ENCODE measurements at places on chromosomes 5 and 9. TPM values are rescaled to one million over a fixed set of nuclear protein-coding genes. Genes with fewer than 3 reads are reported as not detected.

DNA sequence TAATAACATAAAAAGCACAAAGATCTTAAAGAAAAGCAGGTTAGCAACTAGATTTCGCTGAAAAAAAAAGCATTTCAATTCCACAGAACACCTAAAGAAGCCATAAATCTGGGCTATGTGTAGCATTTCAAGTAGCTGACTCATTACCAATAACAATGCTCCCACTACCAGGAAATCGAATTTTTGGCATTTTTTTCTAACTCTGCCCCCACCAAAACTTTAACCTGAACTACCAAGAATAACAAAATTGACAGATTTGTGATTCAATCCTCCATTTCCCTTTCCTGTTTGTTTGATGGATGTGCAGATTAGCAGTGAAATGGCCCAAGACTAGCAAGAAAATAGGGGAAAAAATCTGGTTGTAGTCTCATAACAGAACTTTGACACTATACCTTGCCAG is 180.2 kb downstream of the RASEF start:
- no peak for DNase-seq

- no peak for DNase-seq
Observed at GRCh38 chr9:88319936-88320747, 68.1 kb upstream of the SPIN1 start.

The FAM169A gene
- total RNA-seq: 2.1 TPM

GRCh38 chr5:100889896-100890295 is 13.2 kb downstream of the ST8SIA4 start:
- DNase-seq: no peak

The SEMA4D gene
- total RNA-seq: 29.1 TPM

The TDRD7 gene
- total RNA-seq: 30.6 TPM

GRCh38 chr9:127786773-127787104 is 905 bp downstream of the CDK9 start:
- no peak for DNase-seq

The CNTRL gene
- total RNA-seq: 6.0 TPM

DNA sequence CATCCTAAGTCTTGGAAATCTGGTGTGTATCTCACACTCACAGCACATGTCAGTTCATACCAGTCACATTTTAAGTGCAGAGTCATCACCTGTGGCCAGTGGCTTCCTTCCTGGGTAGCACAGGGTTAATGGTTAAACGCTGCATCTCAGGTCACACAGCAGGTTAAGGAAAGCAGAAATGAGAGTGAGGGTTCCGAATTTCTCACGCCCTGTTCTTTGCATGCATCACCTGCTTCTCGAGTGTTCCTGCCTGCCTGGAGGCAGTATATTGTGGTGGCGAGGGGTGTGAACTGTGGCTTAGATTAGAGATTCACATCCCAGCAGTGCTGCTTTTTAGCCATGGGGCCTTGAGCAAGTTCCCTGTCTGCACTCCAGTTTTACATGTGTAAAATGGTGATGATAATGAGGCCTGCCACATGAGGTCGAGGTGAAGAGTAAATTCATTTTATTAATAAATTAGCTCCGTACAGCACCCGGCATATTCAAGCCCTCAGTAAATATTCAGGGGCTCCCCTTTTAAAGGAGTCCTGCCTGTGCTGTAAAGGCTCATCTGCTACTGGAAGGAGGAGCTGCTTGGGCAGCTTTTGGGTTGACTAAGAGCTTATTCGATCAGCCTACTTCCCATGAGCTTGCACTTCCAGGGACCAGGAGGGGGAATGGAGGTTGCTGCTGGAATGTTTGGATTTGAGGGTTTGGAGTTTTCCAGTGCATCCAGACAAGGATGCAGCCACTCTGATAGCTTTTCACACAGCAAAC is 61.1 kb upstream of the SAP30L start:
- DNase-seq: peak; percentile 35

The F2R gene
- total RNA-seq: 8.1 TPM

- DNase-seq: peak; percentile 20
Observed at GRCh38 chr5:67773411-67774266, 441.9 kb upstream of the PIK3R1 start.

GRCh38 chr5:92144824-92145223 is 761.7 kb upstream of the ARRDC3 start:
- DNase-seq: no peak

DNA sequence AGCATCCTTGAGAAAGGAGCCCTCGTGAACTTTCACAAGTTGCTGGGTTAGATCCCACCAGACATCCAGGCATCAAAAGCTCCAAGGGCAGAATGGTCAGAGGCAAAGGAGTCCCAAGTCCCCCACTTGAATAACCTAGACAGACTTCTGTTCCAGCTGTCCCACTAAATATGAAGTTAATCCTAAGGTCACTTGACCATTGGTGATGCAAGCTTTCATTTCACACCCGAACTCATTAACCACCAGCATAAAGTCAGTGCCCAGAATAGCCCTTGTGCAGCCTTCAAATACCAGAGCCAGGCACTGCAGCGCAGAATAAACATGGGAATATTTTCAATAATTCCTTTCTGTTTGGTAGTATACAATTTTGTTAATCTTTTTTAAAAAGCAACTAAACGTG is 28.9 kb downstream of the OXCT1 start:
- no peak for DNase-seq

Data from transverse colon (tissue), 4 donors.